Left renal cortex interstitium (tissue), 4 donors: ENCODE measurements at places on chromosomes 16 and 17. TPM values are rescaled to one million over a fixed set of nuclear protein-coding genes. Genes with fewer than 3 reads are reported as not detected.

GRCh38 chr16:21568502-21569189 lies 30.7 kb upstream of the METTL9 start:
- DNase-seq, result no peak

GRCh38 chr17:69606142-69606800 lies 191.8 kb downstream of the MAP2K6 start:
- DNase-seq, result no peak

DNA sequence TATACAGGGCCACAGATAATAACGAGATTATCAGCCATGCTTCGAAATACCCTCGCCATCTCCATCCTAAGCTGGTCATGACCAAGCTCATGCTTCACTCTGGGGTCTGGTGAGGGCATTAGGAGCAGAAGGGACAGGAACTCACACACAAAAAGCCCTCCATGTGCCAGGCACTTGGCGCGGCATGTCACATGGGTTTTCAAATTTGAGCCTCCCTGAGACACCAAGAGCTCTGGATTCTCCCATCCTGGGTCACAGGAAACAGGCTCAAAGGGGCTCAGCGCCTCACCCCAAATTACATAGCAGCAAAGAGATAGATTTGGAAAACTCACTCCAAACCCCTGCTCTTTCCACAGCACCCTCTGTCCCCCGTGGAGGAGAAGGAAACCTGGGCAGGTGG lies 239.5 kb downstream of the GSG1L start:
- DNase-seq, result no peak

- no peak for DNase-seq
These were observed 56.5 kb downstream of the KSR1 start for GRCh38 chr17:27512511-27513346.

DNA sequence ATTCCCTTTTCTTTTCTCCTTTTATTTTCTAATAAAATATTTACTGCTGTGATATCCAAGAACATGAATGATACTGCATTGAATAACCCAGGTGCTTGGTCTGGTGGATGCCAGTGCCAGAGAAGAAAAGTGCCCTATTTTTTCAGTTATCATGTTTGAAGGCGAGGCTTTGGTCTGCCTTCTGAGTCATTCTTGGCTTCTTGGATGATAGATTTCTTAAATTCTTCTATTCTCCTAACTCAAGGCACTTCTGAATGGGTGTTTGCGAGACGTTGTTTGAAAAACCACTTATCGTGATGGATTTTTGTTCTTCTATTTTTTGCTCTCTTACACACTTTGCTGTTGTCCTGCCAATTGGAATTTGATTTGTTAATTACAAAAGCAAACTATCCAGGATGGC lies 66.7 kb downstream of the FTO start:
- no peak for DNase-seq

- no peak for DNase-seq
These were observed 8.8 kb downstream of the ZG16B start for GRCh38 chr16:2838928-2839327.

- DNase-seq, result no peak
These were observed 96.7 kb downstream of the SEC14L1 start for GRCh38 chr17:77237232-77238008.

The KRTAP9-8 gene
- polyA plus RNA-seq, result not detected

The TOP3A gene
- 38.1 TPM for polyA plus RNA-seq

The PIPOX gene
- polyA plus RNA-seq, result 4.2 TPM

The KRT12 gene
- not detected for polyA plus RNA-seq

The SPATA22 gene
- polyA plus RNA-seq, result 1.4 TPM

The MEOX1 gene
- 14.1 TPM for polyA plus RNA-seq
